ENCODE measurements at places on chromosomes 6 and 20.

DNA sequence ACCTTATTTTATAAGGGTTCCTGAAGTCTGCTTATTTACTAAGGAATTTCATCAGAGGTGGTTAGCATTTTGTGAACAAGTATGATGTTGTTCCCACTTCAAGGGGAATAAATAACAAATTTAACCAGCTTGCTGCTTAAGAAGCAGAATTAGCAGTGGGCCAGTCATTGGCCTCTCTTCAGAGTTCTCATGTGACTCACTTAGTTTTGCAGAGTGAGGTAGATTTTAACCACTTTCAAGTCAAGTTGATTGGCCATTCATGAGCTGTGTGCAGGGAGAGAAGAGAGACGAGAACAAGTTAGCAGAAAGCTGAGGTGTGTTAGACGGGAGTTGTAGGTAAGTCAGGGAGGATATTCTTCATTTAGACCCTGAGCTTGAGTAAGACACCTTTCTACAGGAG lies 18.1 kb downstream of the TOP1 start:
- peaks cover 29% of the 10 kb centered on the region for H3K4me1 ChIP-seq
- no peak overlapping the region for H3K27ac ChIP-seq
- H3K36me3 ChIP-seq = no peaks in the 10 kb centered on the region
- no peaks in the 10 kb centered on the region for H3K27me3 ChIP-seq
- no peak for DNase-seq
- no peak overlapping the region for H3K4me3 ChIP-seq

GRCh38 chr20:23349338-23350195 lies 1.0 kb upstream of the NXT1 start:
- peak overlapping the region; percentile 62 for H3K4me3 ChIP-seq
- no peaks in the 10 kb centered on the region for H3K27me3 ChIP-seq
- H3K27ac ChIP-seq = peak overlapping the region; percentile 95
- peak; percentile 43 for DNase-seq
- peaks cover 4% of the 10 kb centered on the region for H3K36me3 ChIP-seq

GRCh38 chr20:24370249-24370648 lies 99.2 kb upstream of the SYNDIG1 start:
- DNase-seq = no peak
- no peak overlapping the region for H3K27ac ChIP-seq
- no peaks in the 10 kb centered on the region for H3K4me1 ChIP-seq

DNA sequence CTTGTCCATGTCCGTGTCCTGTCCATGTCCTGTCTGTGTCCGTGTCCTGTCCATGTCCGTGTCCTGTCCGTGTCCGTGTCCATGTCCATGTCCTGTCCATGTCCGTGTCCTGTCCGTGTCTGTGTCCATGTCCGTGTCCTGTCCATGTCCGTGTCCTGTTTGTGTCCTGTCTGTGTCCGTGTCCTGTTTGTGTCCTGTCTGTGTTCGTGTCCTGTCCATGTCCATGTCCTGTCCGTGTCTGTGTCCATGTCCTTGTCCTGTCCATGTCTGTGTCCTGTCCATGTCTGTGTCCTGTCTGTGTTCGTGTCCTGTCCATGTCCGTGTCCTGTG lies 55.0 kb upstream of the BHLHE23 start:
- H3K27ac ChIP-seq = no peak overlapping the region
- H3K4me3 ChIP-seq = no peak overlapping the region
- no peaks in the 10 kb centered on the region for H3K4me1 ChIP-seq
- no peak for DNase-seq

GRCh38 chr20:38269040-38269439 lies 8.5 kb upstream of the KIAA1755 start:
- H3K36me3 ChIP-seq = no peaks in the 10 kb centered on the region
- H3K4me1 ChIP-seq = no peaks in the 10 kb centered on the region
- no peaks in the 10 kb centered on the region for H3K27me3 ChIP-seq
- no peak overlapping the region for H3K27ac ChIP-seq
- no peak for DNase-seq

GRCh38 chr6:108755257-108756240 lies 92.7 kb upstream of the ARMC2 start:
- H3K36me3 ChIP-seq = no peaks in the 10 kb centered on the region
- no peak for DNase-seq
- H3K4me3 ChIP-seq = no peak overlapping the region
- H3K27ac ChIP-seq = no peak overlapping the region
- H3K27me3 ChIP-seq = no peaks in the 10 kb centered on the region
- peaks cover 3% of the 10 kb centered on the region for H3K4me1 ChIP-seq

DNA sequence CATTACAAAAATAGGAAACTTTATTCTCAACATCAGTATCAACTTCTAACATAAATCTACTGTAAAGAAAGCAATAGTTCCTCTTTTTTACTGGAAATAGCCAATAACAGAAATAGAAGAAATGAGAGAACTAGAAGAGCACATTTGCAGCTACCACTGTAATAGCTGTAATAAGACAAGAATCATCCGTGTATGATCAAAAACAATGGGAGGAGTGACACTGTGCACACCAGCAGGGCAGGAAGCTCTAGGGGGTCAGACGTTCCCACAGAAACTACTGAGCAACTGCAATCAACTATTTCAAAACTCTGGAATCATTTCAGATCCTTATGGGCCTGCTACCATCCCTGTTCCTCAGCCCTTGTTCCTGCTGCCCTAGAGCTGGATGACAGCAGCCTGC lies 43.7 kb downstream of the NINL start:
- no peak overlapping the region for H3K4me3 ChIP-seq
- DNase-seq = no peak
- H3K36me3 ChIP-seq = no peaks in the 10 kb centered on the region
- peaks cover 11% of the 10 kb centered on the region for H3K4me1 ChIP-seq

DNA sequence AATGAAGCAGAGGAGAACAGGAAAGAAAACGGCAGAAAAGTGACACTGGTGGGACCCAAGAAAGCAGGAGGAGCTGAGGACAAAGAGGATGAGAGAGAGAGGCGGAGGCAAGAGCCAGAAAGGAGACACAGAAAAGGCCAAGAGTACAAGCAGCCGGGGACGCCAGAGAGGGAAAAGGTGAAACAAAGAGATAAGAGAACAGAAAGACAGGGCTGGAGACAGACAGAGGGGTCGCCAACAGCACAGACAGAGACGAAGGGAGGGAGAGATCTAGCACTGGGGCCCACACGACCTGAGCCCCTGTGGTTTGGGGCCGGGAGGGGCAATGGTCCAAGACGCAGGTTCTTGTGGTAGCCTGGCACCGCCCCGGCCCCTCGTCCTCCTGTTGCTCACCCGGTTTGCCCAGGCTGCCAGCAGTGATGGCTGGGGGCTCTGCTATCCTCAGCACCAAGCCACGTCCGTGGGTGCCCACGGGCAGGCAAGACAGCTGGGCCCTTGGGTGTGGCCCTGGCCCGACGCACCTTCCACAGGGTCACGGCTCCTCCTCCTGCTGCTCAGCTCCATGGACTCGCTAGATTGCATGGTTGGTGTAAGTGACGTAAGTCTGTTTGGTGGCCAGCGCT lies 123.5 kb downstream of the GRM4 start:
- peaks cover 35% of the 10 kb centered on the region for H3K27me3 ChIP-seq
- no peak for DNase-seq
- no peaks in the 10 kb centered on the region for H3K36me3 ChIP-seq
- no peak overlapping the region for H3K27ac ChIP-seq
- H3K4me3 ChIP-seq = no peak overlapping the region
- H3K4me1 ChIP-seq = no peaks in the 10 kb centered on the region

DNA sequence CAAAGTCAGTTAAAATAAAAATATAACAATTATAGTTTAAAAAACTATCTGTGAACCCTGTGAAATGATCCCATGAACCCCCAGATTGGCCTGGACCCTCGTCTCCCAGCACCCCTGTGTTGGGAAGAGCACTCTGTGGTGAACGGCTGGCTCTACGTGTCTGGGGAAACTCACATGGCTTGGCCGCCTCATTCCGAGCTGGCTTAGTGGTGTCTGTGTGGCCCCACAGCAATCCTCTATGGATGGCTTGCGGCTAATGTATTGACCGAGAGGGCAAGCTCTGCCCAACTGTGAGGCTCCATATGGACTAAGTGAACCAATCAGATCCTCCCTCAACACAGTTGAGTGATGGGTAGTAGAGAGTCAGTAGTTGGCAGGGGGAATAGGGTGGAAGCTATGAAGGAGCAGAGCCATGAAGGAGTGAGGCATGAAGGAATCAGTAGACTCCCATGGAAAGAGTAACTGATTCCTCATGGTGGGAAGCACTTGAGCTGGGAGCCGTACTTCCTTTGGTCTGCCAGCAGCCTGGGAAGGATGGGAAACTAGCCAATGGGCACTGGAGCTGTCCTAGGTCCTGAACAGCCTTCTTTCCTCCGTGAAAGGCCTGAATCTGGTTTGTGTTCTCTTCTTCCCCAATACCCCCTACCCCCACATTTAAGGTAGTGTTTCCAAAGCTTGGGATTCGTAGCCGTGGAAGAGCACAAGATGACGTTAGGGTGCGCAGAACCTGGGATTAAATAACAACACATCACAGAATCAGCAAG lies 21.6 kb upstream of the ZNF831 start:
- peaks cover 2% of the 10 kb centered on the region for H3K4me1 ChIP-seq
- no peak overlapping the region for H3K4me3 ChIP-seq
- H3K36me3 ChIP-seq = no peaks in the 10 kb centered on the region
- H3K27ac ChIP-seq = no peak overlapping the region
- no peaks in the 10 kb centered on the region for H3K27me3 ChIP-seq
- no peak for DNase-seq

GRCh38 chr6:125144822-125145221 lies 8.8 kb upstream of the TPD52L1 start:
- H3K27me3 ChIP-seq = no peaks in the 10 kb centered on the region
- H3K4me3 ChIP-seq = no peak overlapping the region
- DNase-seq = no peak
- H3K27ac ChIP-seq = no peak overlapping the region

DNA sequence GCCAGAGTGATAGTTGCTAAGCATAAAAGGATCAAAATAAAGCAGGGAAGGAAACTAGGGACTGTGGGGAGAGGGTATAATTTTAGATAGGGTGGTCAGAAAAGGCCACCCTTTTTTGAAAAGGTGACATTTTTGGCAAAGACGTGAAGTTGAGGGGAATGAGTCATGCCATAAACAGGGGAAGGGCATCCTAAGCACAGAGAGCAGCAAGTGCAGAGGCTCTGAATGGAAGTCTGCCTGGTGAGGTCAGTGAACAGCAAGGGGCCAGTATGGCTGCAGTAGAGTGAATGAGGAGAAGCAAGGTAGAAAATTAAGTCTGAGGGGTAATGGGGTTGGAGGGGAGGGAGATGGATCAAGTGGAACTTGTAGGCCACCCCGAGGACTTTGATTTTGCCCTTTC lies 2.4 kb downstream of the KLC4 start:
- H3K4me1 ChIP-seq = peaks cover 23% of the 10 kb centered on the region
- H3K27me3 ChIP-seq = no peaks in the 10 kb centered on the region
- H3K36me3 ChIP-seq = peaks cover 33% of the 10 kb centered on the region
- no peak overlapping the region for H3K27ac ChIP-seq
- no peak for DNase-seq

All from thymus (tissue), 14 donors.